ENCODE measurements at places on chromosomes 2 and 18.

GRCh38 chr2:59540864-59541263 is 1012.6 kb downstream of the BCL11A start:
- DNase-seq: no peak

DNA sequence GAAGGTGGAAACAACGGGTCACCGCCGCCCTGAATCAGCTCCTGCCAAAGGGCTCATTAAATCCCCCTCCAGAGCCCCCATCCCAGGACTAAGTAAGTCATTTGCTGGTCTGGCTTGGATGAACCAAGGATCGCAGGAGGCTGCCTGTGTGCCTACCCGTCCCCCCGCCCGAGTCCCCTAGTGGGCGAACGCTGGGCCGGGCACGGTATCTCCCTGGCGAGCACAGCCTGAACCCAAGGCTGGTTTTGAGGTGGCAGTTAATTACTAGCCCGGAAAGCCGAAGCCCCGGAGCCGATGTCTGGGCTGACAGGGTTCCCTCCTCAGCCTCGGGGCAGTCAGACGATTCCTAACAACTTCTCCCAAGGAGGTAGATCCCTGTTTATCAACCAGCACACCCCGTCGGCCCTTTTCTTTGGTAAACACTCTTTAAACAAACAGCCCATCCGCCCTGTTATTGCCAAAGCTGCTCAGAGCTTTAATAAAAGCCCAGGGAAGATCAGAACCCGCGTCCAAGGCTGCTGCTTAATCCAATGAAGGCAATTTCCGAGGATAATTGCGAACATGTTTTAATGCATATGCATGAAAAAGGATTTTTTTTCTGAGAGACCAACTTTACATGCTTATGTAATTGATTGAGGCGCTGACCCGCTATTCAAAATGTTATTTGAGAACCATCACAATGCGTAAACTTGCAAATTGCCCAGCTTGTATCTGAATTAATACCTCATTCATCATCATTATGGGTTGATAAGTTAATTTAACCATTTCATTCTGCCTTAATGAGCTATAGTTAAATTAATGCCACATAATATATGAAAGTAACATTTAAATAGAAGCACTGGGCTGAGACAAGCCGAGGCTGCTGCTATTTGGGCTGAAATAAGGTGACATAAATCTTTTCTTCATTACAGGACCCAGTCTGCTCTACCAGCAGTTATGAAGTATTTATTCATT is 10.5 kb downstream of the EVX2 start:
- no peak for DNase-seq

DNA sequence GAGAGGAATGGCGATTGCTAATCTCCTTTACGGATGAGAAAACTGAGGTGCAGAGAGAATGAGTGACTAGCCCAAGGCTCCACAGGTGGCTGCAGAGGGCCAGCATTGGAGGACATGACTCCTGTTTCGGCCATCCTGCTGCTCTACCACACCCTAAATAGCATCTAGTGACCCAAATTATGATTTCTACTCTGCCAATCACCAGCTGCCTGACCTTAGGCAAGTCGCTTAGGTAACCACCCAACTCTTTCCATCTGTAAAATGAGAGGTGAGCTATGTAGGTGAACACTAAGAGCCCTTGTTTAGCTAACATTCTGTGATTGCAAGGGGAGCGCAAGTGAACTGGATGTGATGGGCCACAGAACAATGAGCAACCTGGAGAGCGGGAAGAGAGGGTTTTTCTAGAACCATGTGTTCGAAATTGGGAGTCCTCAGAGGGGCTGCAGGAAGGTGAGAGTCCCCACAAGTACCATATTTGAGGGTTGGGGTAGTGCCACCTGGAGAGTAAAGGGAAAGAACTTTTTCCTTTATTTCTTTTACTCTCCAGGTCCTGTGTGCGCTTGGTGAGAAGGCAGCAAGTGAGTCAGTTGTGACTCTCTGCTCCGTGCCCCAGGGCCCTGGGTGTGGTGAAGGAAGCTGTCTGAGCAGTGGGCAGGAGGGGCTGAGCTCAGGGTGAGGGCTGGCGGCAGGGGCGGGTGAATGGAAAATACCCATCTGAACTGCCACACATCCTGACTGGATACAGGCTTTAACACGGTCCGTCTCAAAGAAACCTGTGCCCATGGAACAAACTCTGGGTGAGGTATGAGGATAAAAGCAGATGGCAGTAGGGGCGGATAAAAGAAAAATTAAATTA is 2.4 kb downstream of the CYP27C1 start:
- no peak for DNase-seq

DNA sequence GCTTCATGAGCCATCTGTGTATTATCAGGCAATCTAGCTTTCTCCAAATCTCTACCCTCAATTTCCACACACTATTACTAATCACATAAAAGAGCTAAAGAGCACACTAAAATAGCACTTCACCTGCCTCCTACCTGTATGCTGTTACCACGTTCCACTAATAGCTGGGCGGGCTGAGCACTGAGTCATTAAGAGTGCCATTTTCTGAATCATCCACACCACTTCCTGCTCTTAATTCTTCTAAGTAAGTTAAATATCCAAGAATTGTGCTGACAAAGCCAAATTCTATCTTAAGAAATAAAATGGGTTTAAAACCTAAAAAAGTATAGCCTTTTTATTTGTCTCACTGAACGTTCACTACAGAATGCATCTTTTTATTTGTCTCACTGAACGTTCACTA is 35.7 kb downstream of the NOL10 start:
- no peak for DNase-seq

DNA sequence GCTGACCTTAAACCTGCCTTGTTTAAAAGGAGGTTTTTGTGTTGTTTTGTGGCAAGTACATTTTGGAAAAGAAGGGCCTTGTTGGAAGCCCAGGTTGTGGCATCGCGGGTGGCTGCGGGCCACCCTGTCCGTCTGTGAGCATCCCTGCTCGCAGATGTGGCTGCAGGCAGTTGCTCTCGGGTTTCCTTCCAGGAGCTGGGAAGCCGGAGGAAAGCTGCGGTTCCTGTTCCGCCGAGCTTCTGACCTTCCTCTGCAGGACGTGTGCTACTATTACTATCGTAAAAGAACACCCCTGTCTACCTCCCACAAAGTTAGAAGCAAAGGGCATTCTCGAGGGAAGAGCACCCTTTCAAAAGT is 766 bp downstream of the MFF start:
- no peak for DNase-seq

DNA sequence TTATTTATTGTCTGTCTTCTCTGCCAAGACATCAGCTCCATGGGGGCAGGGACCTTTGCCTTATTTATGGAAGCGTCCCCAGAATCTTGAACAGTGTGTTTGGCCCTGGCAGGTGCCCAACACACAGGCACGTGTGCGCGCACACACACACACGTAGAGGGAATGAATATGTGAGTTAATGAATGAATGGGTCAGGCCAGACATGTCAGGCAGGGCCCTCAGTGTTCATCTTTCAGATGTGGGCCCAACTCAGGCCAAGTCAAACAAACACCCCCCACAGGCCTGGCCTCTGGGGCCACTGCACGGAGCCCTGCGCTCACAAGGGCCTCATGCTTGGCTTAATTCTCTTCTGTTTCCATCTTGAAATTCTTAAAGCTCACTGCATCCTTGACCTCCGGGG is 54.1 kb downstream of the DYSF start:
- no peak for DNase-seq

DNA sequence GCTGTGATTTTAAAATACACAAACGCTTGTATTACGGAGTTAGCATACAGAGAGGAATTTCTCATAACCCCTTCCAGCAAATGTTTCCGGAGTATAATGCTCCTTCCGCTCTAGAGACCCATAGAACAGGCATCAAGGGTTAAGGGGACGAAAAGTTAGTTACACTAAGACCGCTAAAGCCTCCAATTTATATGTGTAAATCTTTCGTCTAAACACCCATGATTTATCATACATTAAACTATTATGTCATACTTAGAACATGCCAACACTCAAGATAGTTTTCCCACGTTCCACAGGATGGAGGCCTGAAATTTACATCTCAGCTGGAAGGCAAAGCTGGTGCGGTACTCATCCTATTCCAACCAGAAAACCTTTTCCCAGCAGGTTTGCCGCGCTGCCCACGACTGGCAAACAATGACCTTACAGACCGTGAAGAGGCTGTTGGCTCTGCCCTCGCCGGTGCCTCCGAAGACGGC is 650 bp downstream of the ORMDL1 start:
- DNase-seq: no peak

GRCh38 chr18:21943456-21943855 is 202.9 kb downstream of the MIB1 start:
- DNase-seq: no peak

DNA sequence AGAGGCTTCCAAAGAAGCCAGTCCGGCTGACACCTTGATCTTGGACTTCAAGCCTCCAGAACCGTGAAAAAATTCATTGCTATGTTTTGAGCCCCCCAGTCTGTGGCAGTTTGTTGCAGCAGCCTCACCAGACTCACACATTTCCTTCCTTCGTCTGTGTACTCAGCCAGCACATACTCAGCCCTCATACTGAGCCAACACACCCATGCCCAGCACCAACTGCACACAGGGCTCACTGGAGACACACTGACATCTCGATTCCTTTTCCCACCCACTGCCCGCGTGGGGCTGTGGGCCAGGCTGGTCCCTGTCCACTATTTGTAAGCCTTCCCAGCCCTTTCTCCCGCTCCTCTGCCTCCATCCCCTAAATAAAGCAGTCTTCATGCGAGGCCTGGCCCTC is 24.1 kb upstream of the NMUR1 start:
- DNase-seq: no peak

GRCh38 chr2:148599109-148599991 is 45.2 kb upstream of the EPC2 start:
- DNase-seq: no peak

DNA sequence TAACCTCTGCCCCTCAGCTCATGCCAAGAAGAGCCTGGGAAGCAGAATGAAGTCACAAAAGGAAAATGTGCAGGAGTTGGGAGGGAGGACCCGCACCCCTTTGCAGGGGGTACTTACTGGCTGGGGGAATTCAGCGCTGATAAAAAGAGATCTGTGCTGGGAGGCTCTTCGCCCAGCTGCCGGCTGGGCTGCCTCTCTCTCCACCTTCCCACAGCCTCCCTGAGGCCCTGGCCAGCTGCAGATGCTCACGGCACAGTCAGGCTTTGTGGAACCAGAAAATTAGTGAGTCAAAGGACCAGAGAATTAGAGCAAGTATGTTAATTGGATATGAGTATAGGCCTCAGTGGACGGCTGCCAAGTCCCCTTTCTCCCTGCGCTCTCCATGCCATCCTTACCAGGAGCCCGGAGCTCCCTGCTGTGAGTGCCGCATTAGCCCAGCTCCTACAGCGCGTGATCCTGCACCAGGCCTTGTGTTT is 181.7 kb upstream of the SH3BP4 start:
- DNase-seq: peak; percentile 40

DNA sequence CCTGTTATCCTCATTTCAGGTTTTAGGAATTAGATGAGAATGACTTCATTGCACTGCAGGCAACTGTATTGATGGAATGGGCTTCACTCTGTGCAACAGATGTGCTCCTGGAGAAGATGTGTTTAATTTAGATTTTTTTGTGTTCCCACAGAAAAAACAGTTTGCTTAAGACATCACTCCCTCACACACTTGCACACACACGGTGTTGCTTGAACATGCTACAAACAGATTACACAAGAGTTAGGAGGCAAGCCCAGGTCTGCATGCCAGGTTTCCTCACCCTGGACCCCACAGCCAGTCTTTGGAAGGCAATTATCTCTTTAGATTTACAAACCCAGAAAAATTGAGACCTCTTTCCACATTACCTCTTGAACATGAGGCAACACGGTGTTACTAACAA is 93.7 kb upstream of the KLHL29 start:
- no peak for DNase-seq

GRCh38 chr2:69979902-69980807 is 18.7 kb upstream of the ASPRV1 start:
- DNase-seq: no peak

DNA sequence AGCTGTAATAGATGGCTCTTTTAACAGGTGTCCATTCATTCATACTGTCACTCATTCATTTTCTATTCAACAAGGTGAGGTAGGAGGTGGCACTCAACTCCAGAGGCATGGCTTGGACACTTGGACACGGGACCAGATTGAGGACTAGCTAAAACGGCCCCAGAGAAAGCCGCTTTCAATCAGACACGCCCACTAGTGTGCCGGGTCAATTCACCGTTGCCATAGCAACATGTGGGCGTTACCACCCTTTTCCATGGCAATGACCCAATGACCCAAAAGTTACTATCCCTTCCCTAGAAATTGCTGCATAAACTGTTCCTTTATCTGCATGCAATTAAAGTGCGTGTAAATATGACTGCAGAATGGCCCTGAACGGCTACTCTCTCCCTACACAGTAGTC is 49.2 kb upstream of the LGALSL start:
- no peak for DNase-seq

DNA sequence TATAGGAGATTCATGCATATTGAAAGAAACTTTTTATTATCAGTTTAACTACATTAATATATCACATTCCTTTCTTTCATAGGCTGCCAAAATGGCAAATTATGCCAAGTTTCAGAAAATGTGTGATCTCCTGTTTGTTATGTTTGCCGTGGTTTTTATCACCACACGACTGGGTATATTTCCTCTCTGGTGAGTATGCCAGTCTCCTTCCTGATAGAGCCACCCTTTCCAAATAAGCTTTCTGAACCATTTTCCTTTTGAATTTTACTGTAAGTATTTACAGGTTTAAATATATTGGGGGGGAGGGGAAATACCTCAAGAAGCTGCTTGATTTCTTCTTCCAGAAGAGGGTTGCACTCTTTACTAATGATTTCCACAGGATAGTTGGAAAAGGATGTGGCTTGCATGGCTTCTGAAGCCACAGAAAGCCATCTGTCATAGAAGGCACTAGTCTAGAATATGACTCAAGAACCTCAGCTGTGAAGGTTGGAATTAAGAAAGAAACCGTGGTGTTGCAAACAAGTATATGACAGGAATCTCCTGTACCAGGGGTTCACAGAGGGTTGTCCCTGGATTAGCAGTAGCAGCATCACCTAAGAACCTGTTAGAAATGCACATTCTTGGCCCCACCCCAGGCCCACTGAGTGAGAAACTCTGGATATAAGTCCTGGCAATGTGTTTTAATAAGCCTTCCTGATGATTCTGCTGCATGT is 84.5 kb upstream of the NOSTRIN start:
- DNase-seq: no peak

GRCh38 chr18:30639361-30639760 is 403.2 kb downstream of the DSC3 start:
- DNase-seq: no peak

GRCh38 chr18:3255611-3256165 is 6.2 kb upstream of the MYL12B start:
- no peak for DNase-seq

GRCh38 chr2:138059487-138060300 is 95.4 kb downstream of the HNMT start:
- no peak for DNase-seq

Measured in NCI-H524 treated with DMSO at 0.1 percent for 48 hours (cell line).